ENCODE measurements at places on chromosomes 7 and 10. TPM values are rescaled to one million over a fixed set of nuclear protein-coding genes. Genes with fewer than 3 reads are reported as not detected.

GRCh38 chr10:12418725-12419261, 69.4 kb downstream of the CAMK1D start:
- no peak for DNase-seq

Gene AQP1
- polyA plus RNA-seq: 201 TPM

Gene POMZP3
- polyA plus RNA-seq: 18.7 TPM

DNA sequence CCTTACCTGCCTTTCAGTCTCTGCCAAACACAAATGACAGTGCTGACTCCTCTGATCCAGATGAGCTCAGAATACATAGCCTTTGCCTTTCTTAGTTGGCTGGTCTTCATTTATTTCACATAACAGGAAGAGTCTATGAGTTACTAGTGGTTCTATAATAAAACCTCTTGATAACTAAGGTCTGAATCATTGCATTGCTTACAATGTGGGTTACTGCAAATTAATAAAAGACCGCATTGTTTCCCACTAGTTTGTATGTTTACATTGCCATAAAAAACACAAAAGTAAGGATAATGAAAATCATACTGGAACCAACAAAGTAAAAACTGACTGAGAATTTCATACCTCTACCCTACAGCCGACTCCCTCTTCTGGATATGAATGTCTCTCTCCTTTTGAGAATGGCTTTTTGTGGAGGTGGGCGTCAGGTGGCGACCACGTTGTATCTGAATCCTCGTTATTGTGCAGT, 62.0 kb upstream of the AKR1E2 start:
- no peak for DNase-seq

GRCh38 chr7:84027678-84028077, 166.9 kb downstream of the SEMA3A start:
- DNase-seq: no peak

DNA sequence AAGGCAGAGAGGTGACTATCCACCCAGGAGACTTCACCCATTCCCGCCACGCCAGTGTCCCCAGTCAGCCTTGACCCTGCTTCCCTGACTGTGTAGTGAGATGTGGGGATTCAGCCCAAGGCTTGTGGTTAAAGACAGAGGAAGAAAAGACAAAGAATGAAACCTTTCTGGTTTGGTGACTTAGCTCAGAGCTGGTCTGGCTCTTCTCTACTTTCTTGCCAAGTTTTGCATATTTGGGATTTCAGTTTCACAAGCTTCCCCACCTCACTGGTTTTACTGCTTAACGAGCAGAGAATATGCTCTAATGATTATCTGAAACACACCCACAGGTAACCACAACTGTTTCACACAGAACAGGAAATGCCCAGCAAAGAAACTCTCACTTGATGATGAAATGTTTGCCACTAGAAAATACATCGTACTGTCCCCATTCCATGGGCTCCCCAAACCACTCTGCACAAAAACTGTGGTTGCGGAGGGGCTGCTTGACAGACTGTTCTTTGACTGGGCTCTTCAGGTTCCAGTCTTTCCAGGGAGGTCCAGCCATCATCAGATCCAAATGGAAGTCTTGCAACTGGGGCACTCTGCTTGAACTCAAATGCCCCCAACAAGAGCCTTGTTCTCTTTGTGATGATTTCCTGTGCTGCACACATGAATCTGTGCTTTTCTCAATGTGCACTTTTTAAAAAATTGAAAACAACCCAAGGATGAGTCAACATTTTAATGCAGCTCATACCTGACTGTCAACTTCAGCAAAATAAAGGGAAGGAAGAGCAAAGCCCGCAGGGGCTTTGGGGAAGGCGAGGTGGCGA, 95.5 kb downstream of the CTBP2 start:
- DNase-seq: no peak

DNA sequence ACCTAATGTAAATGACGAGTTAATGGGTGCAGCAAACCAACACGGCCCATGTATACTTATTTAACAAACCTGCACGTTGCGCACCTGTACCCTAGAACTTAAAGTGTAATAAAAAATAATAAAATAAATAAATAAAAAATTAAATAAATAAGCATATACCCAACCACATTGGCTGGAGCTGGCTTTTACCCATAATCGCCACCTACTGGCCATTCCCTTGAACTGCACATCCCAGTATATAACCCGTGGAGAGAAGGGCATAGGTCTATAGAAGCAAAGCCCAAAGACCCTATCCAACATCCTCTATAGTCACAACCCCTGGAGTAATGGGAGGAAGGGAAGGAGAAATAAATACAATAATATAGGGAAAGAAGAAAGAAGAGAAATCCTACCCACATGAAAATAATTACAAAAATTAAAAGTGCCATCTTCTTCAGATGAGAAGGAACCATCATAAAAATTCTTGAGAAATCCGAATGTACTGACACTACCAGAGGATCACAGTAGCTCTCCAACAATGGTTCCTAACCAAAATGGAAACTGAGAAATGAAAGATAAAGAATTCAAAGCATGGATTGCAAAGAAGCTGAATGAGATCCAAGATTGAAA, 65.6 kb downstream of the TWIST1 start:
- no peak for DNase-seq

DNA sequence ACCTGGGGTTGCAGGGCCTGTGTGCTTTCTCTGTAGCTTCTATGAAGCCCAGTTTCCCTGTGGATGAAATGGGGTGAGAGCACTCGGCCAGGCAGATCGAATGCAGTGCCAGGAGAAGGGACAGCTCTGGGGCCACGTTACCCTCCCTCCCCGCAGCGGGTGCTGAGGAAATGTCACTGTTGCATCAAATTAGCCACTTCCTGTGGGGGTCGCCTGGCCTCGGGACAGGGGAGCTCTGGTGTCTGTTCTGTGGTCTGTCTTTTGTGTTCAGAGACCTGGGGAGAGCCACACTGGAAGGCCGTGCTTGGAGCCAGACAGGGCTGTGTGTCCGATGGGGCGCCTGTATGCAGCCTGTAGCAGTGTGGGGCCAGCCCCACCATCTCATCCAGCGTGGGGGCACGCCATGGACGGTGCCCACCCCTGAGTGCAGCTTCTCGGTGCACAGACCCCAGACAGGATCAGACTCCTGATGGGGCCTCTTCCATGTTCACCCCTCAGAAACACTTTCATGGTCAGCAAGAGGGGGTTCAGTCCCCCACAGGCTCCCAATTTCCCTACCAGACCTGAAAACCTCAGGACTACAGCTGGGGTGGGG, 13.6 kb downstream of the TTYH3 start:
- no peak for DNase-seq

GRCh38 chr10:45443101-45444009, 69.3 kb downstream of the ALOX5 start:
- DNase-seq: no peak

Gene BLNK
- polyA plus RNA-seq: 36.9 TPM

- no peak for DNase-seq
Observed at GRCh38 chr7:132548489-132549078, 27.7 kb downstream of the PLXNA4 start.

Gene TMEM106B
- 76.5 TPM for polyA plus RNA-seq

Gene ADAMTS14
- polyA plus RNA-seq: 2.5 TPM

GRCh38 chr10:11509036-11509435, 102.4 kb downstream of the USP6NL start:
- DNase-seq: no peak

DNA sequence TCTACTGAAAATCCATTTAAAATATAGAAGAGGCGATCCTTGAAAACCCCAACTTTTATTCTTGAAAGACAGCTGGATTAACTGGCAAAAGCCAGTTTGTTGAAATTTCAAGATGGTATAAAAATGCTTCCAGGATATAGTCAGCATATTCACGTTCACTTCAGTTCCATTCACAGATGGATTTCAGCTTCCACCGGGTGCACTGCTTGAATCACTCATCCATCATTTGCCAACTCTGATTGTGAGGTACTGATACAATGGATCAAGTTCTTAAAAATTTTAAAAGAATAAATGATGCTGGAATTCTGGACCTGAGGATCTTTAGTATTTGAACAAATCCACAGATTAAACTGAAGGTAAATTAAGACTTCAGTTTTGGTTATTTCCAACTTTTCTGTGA, 2.4 kb downstream of the PURB start:
- no peak for DNase-seq

Gene NPY
- 0.81 TPM for polyA plus RNA-seq

GRCh38 chr10:91636892-91637291, 4.0 kb upstream of the PPP1R3C start:
- DNase-seq: no peak

Gene LRRC17
- 62.1 TPM for polyA plus RNA-seq

DNA sequence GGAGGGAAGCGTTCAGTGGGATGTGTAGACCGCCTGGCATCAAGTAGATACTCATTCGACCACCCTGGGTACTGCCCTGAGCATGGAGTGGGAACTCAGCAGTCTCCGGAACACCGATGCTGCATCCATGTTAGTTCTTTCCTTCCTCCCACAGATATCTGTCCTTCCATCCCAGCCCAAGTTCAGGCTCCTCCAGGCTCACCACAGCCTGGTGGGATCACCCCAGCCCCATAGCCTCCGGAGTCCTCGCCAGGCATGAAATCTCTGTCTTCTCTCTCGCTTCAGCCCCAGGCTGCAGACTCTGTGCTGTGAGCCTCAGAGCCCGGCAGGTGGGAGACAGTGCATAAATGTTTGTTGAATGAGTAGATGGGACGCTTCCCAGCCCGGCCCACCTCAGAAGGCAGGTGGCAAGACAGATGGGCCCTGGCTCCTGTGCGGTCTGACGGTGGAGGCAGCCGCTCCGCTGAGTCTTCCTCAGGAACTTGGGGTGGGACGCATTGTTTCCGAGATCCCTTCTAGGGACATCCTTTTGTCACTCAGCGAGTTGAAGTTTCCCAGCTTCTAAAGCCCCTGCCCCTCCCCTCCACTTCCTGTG, 42.9 kb downstream of the ELFN1 start:
- DNase-seq: no peak

- no peak for DNase-seq
Observed at GRCh38 chr10:76581506-76582256, 1055.9 kb downstream of the KCNMA1 start.

DNA sequence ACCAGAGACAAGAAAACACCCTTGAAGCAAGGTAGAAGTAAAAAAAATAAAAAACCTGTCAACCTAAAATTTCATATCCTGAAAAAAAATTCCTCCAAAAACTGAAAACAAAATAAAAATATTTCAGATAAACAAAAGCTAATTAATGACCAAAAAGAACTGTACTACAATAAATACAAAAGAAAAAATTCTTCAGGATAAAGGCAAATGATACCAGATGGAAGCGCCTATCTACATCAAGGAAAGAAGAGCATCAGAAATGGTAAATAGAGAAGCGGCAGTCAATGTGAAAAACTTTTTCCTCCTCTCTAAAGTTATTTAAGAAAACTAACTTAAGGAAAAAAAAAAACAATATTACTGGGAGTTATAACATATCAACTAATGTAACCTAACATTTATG, 79.8 kb downstream of the RSU1 start:
- no peak for DNase-seq
